Left renal cortex interstitium (tissue), 4 donors: ENCODE measurements at places on chromosomes 5 and 9. TPM values are rescaled to one million over a fixed set of nuclear protein-coding genes. Genes with fewer than 3 reads are reported as not detected.

GRCh38 chr9:9286001-9286400 is 1326.8 kb downstream of the PTPRD start:
- no peak for DNase-seq

- DNase-seq, result peak; percentile 34
Measured at GRCh38 chr5:123874600-123875201, 362.7 kb downstream of the CSNK1G3 start.

GRCh38 chr9:38027714-38028113 is 41.3 kb downstream of the SHB start:
- DNase-seq, result no peak

GRCh38 chr5:61887271-61887670 is 418.7 kb upstream of the KIF2A start:
- DNase-seq, result no peak

GRCh38 chr5:174188295-174188694 is 142.8 kb downstream of the NSG2 start:
- DNase-seq, result no peak

- no peak for DNase-seq
Measured at GRCh38 chr9:21096172-21096900, 18.6 kb upstream of the IFNB1 start.

- no peak for DNase-seq
Measured at GRCh38 chr5:137856201-137856600, 11.5 kb upstream of the MYOT start.

- no peak for DNase-seq
Measured at GRCh38 chr9:90044710-90045151, 439.9 kb downstream of the GADD45G start.

- no peak for DNase-seq
Measured at GRCh38 chr9:129629251-129629820, 3.4 kb downstream of the NTMT1 start.

DNA sequence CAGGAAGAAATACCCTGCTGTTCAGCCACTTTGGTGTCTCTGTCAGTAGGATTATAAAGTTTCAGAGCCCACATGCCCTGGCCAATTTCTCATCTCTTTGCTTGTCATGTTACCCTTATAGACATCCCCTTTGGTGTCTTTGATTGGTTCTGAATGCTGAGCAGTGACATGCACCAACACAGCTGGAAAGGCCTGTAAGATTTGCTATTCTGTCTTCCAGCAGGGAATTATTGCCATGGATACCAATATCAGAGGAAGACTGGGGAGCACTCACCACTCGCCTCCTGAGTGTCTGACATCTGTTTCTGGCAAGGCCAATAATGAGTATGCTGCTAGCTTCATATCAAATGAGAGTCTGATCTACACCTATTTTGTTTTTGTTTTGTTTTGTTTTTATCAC is 34.4 kb downstream of the RAB3C start:
- no peak for DNase-seq

GRCh38 chr9:71662082-71662481 is 106.2 kb downstream of the CEMIP2 start:
- no peak for DNase-seq

DNA sequence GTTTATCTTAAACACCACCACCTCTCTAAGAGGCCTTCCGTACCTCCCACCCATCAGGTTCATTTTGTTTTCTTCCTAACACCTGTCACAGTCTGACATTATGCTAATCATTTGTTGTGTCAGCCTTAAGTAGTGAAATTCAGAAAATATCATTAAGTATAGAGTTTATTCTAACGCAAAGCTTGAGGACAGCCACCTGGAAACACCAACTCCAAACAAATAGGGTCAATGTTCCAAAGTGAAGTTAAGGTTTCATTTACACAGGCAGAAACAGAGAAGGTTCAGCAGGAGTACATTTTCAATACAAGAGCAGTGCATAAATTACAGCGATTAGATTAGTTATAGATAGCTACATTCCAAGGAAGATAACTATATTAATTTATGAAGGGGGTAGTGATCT is 1.3 kb upstream of the SMC5 start:
- DNase-seq, result no peak

- DNase-seq, result no peak
Measured at GRCh38 chr9:27688954-27689353, 115.7 kb upstream of the C9orf72 start.

- DNase-seq, result no peak
Measured at GRCh38 chr9:24451346-24451745, 94.4 kb downstream of the IZUMO3 start.

GRCh38 chr9:85914108-85914507 is 26.8 kb upstream of the NAA35 start:
- DNase-seq, result no peak

- DNase-seq, result no peak
Measured at GRCh38 chr5:177233802-177234201, 69.7 kb downstream of the RAB24 start.

DNA sequence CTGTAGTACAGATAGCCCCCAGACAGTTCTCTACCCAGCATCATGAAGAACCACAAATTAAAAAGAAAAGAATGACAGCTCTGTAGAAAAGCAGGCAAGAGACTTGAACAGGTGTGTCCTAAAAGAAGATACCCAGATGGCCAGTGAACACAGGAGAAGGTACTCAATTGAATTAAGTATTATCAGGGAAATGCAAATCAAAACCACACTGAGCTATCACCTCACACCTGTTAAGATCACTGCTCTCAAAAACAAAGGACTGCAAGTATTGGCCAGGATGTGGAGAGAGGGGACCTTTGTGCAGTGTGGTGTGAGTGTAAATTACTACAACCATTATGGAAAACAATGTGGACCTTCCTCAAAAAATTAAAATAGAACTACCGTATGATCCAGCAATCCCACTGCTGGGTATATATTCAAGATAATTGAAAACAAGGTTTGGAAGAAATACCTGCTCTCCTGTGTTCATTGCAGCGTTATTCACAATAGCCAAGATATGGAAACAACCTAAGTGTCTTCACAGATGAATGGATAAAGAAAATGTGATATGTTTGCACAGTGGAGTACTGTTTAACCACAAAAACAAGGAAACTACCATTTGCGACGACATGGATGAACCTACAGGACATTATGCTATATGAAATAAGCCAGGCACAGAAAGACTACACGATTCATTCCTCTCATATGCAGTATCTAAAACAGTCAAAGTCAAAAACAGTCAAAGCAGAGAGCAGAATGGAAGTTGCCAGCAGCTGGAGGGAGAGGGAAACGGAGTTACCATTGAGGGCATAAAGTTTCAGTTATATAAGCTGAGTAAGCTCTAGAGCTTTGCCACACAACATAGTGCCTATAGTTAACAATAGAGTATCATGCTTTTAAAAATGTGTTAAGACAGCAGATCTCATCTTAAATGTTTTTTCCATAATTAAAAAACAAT is 102.6 kb downstream of the WNK2 start:
- no peak for DNase-seq

- DNase-seq, result no peak
Measured at GRCh38 chr9:82320566-82320965, 332.0 kb downstream of the SPATA31D1 start.

DNA sequence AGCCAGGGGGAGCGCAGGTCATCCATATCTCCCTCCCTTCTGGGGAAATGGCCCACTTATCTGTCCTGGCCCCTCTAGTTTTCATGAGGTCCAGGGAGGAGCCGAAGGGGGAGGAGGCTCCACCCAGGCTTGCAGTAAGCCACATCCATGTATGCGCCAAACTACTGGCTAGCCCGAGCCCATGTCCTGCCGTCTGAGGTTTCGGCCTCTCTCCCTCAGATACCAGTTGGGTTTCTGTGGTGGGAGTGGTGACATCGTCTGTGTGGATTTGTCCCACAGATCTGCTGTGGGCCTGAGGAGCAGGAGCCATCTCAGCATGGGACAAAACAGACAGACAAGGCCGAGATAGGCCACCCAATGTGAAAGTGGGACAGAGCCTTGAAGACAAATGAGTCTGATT is 78.3 kb upstream of the ORM1 start:
- DNase-seq, result no peak

DNA sequence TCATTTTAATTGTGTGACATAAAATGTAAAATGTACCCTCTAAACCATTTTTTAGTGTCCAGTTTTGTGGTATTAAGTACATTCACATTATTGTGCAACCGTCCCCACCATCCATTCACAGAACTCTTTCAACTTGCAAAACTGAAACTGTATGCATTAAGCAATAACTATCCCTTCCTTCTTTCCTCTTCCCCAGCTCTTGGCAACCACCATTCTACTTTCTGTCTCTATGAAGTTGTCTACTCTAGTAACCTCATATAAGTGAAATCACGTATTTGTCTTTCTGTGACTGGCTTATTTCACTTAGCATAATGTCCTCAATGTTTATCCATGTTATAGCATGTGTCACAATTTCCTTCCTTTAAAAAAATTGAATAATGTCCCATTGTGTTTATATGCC is 142.4 kb downstream of the C9orf152 start:
- no peak for DNase-seq

GRCh38 chr5:74916831-74917710 is 50.9 kb upstream of the FAM169A start:
- DNase-seq, result no peak

GRCh38 chr5:73625944-73626811 is at the start of gene ARHGEF28:
Gene ARHGEF28, plus strand, starts transcription at chr5:73626196. Its CDS starts 58,656 bp downstream, at chr5:73684852.
- peak; percentile 45 for DNase-seq

Gene KCNV2
- 0.19 TPM for polyA plus RNA-seq

Gene LCNL1
- polyA plus RNA-seq, result not detected

Gene ENHO
- polyA plus RNA-seq, result 1.7 TPM

Gene WDR38
- polyA plus RNA-seq, result 0.19 TPM

Gene LECT2
- polyA plus RNA-seq, result 3.6 TPM

Gene KCNIP1
- 10.7 TPM for polyA plus RNA-seq

Gene NUTM2G
- 1.6 TPM for polyA plus RNA-seq

Gene MELK
- 19.1 TPM for polyA plus RNA-seq

Gene C6
- 2.2 TPM for polyA plus RNA-seq

Gene ZNF462
- 34.3 TPM for polyA plus RNA-seq

Gene C5
- 12.6 TPM for polyA plus RNA-seq

Gene OR1J2
- polyA plus RNA-seq, result not detected

Gene DOCK8
- polyA plus RNA-seq, result 11.9 TPM
